HL-60 (cell line): ENCODE measurements at places on chromosomes 4 and X.

GRCh38 chrX:153807976-153808375, 13.5 kb downstream of the SSR4 start:
- DNase-seq, result no peak

- no peak for DNase-seq
Measured at GRCh38 chr4:140742838-140743193, 13.4 kb downstream of the TBC1D9 start.

- no peak for DNase-seq
Measured at GRCh38 chr4:33577791-33578190, 2666.5 kb downstream of the ARAP2 start.

- DNase-seq, result no peak
Measured at GRCh38 chr4:39657465-39657864, 18.8 kb upstream of the SMIM14 start.

- no peak for DNase-seq
Measured at GRCh38 chr4:107018344-107018735, 17.8 kb downstream of the DKK2 start.

DNA sequence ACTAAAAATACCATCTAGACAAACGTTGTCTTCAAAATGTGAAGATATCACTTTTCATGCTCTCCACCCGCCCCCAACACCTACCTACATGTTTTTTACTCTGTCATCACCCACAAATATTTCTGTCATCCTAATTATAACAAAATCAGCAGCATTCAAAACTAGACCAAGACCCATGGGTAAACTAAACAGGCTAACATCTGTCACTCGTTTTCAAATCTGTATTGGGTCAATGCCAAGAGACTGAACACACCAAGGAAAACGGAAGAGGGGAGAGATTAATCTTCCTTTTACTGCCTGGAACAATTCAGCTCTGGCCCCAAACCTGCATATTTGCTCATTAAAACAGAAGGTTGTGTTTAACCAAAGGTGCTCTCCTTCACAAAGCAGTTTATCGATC, 17.5 kb downstream of the FAM184B start:
- no peak for DNase-seq

GRCh38 chrX:67780694-67781109, 236.9 kb downstream of the AR start:
- peak; percentile 62 for DNase-seq

- DNase-seq, result no peak
Measured at GRCh38 chrX:105870445-105870844, 48.1 kb downstream of the NRK start.

DNA sequence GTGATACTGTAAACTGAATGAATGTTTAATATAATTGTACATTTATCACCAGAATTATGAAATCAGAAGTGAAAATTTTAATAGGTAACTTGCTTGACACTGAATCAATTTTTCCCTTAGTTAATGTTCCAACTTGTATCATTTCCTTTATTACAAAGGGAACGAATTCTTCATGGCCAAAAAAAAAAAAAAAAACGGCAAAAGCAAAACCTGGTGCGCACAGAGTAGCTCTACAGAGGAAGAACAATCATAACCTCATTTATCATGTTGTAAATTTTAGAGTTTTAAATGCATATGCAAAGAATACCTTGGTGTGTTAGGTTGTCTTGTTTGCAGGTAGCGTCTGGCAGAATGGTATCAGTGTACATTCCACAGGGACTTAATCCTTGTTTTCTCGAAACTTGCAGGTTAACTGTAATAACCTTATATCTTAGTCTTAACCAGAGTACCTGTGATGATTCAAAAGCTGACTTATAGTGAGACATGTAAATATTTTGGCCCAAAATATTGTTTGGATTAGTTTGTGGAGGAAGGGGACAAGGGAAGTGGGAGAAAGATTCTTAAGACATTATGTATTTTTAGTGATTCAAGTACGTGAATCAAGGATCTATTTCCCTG, 70.0 kb downstream of the NPNT start:
- no peak for DNase-seq

DNA sequence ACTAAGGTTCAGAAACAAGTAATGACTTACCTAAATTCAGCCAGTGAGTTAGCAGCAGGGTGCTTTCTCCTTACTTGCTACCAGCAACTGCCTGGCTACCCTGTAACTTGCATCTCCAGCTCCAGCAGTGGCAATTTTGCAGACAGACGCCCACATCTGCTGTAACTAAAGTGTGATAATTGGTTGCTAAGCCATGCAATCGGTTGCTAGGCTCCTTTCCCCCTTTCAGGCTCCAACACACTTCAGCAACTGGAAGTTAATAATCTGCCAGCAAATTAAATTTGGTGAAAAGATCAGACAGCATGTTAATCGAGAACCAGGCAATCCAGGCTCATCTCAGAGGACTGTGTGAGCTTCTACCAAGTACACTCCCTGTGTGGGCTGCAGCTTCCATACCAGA, 24.2 kb upstream of the ARHGEF9 start:
- DNase-seq, result no peak

- no peak for DNase-seq
Measured at GRCh38 chr4:185305979-185306442, 89.7 kb downstream of the LRP2BP start.

DNA sequence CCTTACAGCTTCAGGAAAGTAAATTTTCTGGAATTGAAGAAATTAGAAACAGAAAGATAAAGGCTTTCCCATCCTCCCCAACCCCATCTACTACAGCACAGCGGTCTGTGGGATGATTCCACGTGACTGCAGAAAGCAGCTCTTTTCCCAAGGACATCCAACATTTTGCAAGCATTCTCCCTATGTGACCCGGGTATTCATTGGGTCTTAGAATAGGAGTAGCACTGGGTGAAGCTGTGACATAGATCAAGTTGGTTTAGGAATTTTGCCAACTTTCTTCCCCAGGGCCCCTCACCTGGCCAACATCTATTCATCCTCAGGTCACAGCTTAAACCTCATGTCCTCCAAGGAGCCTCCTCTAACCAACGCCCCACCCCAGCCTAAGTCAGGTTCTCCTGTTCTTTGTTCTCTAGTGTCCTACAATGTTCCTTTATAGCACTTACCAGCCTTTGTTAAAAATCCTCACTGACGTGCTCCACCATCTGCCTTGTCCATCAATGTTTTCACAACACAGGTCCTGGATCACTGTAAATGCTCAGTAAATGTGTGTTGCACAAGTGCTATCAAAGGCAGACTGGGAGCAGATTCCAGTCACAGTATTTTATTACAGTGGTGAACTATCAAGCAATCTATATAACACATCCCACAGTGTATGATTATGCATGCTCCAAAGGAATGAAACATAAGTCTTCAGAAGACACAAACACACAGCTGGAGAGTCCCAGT, 80.9 kb upstream of the MTM1 start:
- no peak for DNase-seq

GRCh38 chr4:101114936-101115372, 232.4 kb downstream of the PPP3CA start:
- no peak for DNase-seq

DNA sequence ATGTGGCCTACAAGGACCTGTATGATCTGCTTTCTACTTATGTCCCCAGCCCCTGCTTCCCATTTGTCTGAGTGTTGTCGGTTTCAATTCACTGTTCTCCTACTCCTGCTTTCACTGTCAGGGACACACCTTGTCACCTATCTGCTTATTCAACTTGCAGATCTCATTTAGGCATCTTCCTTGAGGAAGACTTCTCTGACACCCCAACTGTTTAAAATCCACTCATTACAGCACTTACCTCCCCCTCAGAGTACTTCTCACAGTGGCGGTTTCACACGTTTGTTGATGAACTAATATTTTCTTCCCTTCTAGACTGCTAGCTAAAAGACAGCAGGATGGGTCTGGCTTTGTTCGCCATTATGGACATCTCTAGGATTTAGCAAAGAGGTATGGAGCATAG, 279.9 kb upstream of the TET2 start:
- DNase-seq, result no peak

DNA sequence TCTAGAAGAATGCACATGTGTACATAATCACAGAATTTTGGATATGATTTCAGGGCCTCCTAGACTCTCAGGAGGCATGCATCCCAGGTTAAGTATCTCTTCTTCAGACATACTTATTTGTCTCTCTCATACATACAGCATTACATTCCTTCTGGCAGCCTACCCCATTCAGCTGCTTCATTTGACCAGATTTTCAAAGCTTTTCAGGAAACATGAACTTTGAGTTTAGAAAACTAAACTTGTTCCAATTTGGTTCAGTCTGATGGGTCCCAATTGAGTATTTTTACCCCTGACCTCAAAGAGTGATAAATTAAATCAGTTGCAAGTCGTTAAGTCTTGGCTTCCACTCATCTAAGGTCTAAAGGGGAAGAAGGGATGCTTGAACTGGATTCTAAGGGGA, 330.9 kb downstream of the ARHGAP24 start:
- DNase-seq, result no peak

GRCh38 chr4:173821876-173822275, 291.8 kb upstream of the HAND2 start:
- no peak for DNase-seq

DNA sequence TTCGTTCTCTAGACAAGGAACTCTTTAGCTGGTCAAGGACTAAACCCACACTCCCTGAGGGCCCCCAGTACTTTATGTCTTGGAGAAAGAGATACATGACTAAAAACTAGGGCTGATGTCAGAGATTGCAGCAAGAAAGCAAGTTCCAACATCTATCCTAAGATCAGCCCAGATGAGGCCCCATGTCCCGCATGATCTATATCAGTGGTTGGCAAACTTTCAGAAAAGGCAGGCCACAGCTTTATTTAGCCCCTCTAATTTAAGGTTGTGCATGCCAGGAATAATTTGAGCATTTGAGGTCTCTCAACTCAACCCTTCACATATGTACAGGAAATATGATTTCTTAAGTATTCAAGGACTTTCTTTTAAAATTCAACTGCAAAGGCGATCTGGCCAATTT, 44.1 kb upstream of the FRMD7 start:
- no peak for DNase-seq

DNA sequence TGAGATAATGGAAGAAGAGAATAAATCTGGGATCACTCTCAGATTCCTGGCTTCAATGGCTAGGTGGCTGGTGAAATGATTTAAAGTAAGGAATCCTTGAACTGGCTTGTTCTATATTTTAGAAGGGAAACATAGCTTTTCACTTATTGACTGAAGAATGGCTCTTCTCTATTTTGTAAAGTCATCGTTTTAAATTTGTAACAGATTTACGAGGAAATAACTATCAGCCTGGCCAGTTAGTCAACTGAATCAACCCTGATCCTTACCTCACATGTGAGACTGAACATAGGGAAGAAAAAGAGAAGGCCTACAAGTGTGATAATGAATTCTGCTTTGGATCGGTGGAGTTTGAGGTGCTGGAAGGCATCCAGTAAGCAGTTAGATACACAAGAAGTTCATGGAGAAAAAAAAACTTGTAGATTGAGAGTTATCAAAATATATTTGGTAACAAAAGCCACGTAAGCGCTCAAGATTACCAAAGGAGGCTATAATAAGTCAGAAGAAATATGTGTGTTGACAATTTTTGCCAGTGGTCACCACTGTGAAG, 12.0 kb downstream of the AREG start:
- DNase-seq, result no peak

DNA sequence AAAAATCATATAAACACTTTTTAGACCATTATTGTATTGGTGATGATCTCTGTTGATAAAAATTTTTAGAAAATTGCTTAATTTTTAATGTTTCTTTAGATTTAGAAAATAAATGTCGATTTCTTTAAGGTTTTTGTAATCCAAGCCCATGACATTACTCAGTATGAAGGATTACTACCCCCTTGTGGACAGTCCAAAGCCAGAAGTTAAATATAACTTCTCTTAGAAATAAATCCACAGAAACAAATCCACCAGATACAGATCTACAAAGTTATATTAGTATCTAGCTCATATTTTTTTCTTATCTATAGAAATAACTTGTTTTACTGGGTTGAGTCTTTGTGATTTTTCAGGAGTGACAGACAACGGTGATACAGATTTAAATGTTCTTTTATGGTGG, 18.9 kb downstream of the TIFA start:
- DNase-seq, result no peak

DNA sequence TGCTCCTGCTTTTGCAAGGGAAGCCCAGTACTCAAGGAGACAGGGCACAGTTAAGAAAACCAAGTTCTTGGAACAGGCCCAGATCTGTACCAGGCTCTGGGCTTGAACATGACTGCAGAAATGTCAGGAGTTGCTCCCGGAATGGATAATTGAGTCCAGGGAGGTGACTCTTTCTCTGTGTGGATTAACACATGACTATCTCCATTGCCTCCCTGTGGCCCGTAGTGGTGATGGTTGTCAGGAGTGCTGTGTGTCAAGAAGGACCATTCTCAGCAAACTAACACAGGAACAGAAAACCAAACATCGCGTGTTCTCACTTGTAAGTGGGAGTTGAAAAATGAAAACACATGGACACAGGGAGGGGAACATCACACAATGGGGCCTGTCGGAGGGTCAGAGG, 39.9 kb downstream of the CCKAR start:
- no peak for DNase-seq

DNA sequence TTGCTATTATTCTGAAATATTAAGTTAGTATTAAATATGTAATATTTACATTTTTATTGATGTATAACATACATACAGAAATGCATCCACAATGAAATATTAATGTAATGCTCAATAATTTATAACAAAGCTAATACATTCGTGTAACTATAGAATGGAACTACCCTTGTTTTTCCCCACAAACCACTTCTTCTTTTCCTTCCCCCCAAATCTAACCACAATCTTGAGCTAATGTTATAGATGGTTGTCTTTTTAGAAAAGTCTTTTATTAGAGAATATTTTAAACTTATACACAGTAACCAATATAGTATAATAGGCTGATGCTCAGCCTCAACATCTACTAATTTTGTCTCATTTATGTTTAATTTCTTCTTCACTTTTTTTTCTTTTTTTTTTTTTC, 4.5 kb upstream of the ZNF732 start:
- DNase-seq, result no peak

GRCh38 chrX:40748977-40749376, 13.6 kb upstream of the MED14 start:
- DNase-seq, result no peak

GRCh38 chr4:81665649-81666048, 193.9 kb upstream of the RASGEF1B start:
- DNase-seq, result no peak

- DNase-seq, result no peak
Measured at GRCh38 chrX:943035-943434, 269.4 kb downstream of the CRLF2 start.

DNA sequence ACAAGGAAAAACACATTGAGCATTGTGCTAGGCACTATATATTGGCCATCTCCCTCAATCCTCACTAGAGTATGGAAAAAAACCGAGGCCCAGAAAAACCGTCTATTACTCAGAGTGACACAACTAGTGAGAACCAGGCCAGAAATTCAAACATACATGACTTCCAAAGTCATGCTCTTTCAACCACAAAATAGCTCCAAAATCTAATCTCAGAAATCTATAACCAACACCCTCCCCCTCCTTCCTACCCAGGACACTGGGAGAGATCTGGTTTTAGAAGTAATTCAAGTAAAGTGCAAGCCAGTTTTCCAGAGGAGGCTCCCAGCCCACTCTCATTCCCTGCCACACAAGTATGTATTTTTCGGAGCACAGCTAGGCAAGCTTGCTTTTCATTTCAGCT, 7.6 kb downstream of the HS3ST1 start:
- no peak for DNase-seq
